ENCODE measurements at places on chromosomes 12 and 14.

DNA sequence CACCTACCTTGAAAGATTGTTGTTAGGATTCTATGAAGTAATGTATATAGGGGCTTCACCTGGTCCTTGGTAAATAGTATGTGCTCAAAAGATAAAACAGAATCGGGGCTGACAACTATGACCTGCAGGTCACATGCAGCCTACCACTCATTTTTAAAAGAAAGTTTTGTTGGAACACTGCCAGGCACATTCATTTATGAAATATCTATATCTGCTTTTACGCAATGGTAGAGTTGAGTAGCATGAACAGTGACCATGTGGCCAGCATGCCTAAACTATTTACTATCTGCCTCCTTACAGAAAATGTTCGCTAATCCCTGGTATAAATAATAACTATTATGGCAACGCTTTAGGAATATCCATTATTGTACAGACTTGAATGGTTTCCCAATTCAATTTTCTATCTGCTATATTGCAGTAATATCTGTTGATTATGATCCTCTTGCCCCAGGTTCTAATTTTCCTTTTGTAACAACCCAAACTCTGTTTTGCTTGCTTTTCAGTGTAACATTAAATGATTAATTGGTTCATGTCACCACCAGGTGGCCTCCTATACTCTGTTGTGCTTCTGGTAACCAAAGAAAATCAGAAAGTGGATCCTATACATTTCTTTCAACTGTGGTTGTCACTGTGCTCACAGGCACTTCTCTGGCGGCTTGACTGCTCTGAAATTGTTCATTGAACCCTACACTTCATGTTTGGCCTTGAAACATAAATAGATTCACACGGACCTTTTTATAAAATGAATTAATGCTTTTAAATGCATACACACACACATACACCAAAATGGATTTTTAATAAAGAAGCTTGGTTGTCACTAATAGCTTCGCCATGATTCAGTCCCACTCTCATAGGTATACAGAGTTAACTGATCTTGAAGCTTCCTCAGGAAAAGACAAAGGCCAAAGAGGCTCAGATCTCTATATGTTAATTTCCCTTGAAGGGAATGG, 227.7 kb upstream of the NPAS3 start:
- DNase-seq: peak; percentile 2

DNA sequence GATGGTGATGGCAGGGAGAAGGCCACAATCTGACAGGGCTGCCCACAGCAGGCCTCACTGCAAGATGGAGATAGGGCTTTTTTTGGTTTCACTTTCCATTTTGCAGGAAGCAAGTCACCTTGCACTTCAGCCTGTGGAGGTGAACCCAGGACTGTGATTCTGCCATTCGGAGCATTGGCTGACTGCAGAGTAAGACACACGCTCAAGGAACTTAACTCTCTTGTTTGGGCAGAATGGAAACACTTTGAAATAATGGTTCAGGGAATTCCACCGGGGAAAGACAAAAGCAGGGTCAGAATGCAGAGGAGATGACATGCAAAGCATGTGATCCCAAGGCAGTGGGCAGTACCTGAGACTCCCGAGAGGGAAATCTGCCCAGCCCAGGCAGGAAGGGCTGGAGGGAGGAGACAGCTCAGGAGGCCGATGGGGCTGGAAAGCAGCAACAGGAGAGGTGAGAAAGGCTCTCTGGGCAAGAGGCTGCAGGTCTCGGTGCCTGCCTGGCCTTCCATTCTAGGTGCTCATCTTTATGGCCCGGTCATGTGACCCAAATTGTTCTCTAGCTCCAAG, 58.7 kb upstream of the PRMT8 start:
- DNase-seq: peak; percentile 5

DNA sequence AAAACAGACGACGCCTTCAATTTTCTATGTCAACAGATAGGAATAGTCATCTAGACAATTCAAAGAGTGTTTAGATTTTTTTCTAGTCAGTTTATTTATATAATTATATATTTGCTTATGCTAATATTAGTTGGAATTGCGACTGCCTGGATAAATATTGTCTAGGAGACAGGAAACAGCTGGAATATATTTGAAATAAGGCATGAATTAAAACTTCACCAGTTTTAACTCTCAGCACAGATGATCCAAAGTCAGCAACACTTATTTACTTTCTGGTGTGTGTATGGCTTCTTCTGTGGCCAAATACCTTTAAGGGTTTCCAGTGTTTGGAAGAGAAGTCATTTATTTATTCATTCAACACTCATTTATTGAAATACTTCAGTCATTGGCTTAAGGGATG, 1215.4 kb upstream of the USP15 start:
- no peak for DNase-seq

GRCh38 chr14:83779266-83779665, 1750.7 kb upstream of the FLRT2 start:
- no peak for DNase-seq

DNA sequence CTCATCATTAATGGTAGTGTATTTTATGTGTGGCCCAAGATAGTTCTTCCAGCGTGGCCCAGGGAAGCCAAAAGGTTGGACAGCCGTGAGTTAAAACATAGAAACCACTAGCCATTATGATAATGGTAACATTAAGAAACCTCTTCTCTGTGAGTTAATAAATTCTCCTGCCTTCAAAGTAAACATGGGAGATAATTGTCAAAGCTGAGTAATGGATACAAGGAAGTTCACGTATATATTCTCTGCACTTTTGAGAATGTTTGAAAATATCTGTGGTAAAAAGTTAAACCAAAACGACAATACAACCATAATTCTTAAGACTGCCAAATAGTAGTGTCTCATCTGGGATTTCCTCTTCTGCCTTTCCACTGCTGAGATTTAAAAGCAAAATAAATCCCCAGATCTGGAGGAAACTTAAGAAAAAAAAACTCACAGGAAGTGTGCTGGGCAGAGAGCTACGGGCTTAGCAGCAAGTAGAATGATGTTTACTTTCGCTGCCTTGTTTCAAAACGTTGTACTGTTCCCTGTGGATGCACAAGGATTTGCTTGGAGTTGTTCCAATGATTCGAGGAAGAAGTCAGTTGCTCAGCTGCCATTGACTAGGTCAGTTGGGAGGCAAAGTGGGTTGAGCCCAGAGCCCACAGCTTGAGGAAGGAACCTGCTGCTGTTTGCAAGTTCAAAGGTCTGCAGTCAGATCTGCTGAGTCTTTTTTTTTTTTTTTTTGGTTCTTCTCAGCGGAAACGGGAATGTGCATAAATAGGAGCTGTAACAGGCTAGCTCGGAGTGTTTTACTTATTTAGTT, 1.7 kb downstream of the TPCN1 start:
- DNase-seq: peak; percentile 17

DNA sequence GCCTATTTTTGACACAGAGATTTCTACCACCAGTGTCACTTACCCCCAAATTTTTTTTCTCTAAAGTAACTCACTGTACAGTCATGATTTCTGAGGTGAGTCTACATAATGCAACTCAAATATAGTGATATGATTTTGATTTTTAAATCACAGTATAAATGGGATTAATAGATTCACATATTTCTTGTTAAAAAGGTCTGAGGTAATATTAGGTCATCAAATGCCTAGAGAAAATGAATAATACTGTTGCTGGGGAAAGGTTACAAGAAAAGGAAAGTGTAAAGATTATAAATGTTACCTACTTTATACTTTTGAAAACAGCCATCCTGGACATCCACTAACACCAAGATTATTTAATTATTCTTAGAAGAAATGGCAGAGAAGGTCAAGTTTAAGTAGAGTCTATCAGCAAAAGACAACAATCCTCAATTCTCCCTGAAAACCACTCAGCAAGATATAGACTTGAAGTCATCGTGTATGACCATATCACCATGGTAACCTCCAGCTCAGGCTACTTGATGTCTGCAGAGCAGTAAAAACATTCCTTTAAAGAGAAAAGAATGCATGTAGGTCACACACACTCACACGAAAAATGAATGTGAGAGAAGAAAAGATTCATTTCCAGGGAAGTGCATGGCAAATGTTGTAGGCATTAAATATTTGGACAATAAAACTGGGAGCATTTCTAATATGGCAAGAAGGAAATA, 58.7 kb downstream of the CCDC59 start:
- DNase-seq: no peak

- no peak for DNase-seq
Measured at GRCh38 chr12:90576707-90577106, 378.3 kb downstream of the CCER1 start.

GRCh38 chr12:132379996-132380395, 50.6 kb upstream of the GALNT9 start:
- DNase-seq: no peak

- no peak for DNase-seq
Measured at GRCh38 chr12:16600525-16600924, 5.4 kb downstream of the LMO3 start.

- no peak for DNase-seq
Measured at GRCh38 chr12:52946797-52947547, 1.9 kb upstream of the KRT18 start.

DNA sequence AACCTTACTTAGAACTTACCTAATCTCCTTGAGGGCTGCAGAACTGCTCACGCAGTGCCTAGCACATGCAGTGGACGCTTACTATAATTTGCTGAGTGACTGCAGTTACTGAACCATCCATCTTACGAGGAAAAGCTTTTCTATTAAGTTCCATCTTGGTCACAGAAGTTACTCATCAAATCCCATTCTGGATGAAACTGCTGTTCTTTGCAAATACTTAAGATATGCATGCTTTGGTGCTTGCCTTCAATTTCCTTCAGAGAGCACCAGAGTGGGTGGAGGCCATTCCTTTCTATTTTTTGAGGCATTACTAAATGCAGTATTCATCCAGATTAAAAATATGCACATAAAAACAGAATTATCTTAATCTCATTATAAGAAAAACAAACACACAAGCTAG, 17.7 kb upstream of the PELI2 start:
- no peak for DNase-seq

- DNase-seq: no peak
Measured at GRCh38 chr12:68237078-68237477, 11.5 kb upstream of the IL26 start.

DNA sequence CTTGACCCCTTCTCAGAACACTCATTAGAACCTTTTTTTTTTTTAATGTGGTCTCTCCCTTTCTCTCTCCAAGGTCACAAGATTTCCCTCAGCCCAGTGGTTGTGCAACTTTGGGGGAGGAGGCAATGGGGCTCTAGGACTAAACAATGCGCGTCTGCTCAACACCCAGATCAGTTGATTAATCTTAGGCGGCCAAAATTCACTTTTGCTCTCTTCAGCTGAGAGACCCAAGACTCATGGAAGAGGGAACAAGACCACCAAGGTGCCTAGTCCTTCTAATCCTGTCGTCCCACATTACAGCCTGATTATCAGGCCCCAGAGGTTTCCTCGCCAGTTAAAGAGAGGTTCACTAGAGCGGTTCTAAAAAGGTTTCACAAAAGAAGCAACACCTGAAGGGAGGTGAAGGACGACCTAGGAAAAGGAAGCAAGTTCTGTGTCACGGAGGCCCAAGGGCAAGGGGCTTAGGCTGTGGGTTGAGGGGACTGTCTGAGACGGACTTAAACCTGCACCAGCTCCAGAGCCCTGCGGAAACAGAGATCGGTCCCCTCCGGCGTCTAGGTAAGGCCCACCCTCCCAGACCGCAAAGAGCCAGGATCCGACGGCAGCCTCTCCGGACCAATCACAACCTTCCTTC, 824 bp upstream of the TARBP2 start:
- peak; percentile 46 for DNase-seq

DNA sequence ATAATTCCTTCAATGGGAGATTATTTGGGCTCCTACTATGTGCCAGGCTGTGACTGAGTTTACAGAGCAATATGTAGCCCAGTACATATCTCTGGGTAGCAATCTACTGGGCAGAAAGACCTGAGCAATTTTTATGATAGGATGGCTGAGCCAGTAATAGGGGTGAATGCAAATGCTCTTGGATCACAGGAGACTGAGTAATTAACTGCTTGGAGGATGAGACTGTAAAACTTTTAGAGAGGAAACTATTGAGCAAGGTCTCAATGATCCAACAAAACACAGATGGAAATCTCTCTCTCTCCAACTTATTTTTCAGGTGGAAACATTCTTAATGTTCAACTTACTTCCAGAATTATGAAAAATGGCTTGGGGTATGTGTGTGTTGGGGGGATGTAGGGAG, 402.2 kb downstream of the AEBP2 start:
- DNase-seq: no peak

GRCh38 chr14:97100306-97100705, 303.1 kb downstream of the VRK1 start:
- DNase-seq: no peak

Measured in CD4-positive, alpha-beta T cell treated with Interleukin-21 for 1 hour (primary cell).